ENCODE measurements at places on chromosomes 5 and 9. TPM values are rescaled to one million over a fixed set of nuclear protein-coding genes. Genes with fewer than 3 reads are reported as not detected.

The PCDHGA5 gene
- polyA plus RNA-seq = 1.5 TPM

The UNC13B gene
- polyA plus RNA-seq = 33.1 TPM

The GAPVD1 gene
- 27.6 TPM for polyA plus RNA-seq

The CCNO gene
- not detected for polyA plus RNA-seq

The TMOD1 gene
- polyA plus RNA-seq = 8.9 TPM

- no peaks in the 10 kb centered on the region for H3K4me1 ChIP-seq
- no peak overlapping the region for H3K27ac ChIP-seq
- H3K27me3 ChIP-seq = no peaks in the 10 kb centered on the region
- no peak overlapping the region for H3K4me3 ChIP-seq
- DNase-seq = peak; percentile 45
- peaks cover 20% of the 10 kb centered on the region for H3K36me3 ChIP-seq
These were observed 37.4 kb downstream of the P4HA2 start for GRCh38 chr5:132190161-132190817.

DNA sequence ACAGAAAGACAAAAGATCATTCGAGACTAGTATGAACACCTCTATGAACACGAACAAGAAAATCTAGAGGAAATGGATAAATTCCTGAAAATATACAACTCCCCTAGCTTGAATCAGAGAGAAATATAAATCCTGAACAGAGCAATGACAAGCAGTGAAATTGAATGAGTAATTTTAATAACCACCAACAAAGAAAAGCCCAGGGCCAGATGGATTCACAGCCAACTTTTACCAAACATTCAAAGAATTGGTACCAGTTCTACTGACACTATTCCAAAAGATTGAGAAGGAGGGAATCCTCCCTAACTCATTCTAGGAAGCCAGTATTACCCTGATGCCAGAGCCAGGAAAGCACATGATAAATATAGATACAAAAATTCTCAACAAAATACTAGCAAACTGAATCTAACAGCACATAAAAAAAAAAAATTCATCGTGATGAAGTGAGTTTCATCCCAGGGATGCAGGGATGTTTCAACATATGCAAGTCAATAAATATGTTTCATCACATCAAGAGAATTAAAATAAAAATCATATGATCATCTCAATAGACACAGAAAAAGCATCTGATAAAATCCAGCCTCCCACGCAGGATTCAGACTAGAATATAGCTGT is 25.2 kb upstream of the PTGER4 start:
- H3K4me3 ChIP-seq = no peak overlapping the region
- H3K27ac ChIP-seq = no peak overlapping the region
- no peak for DNase-seq
- H3K4me1 ChIP-seq = no peaks in the 10 kb centered on the region
- H3K36me3 ChIP-seq = no peaks in the 10 kb centered on the region

DNA sequence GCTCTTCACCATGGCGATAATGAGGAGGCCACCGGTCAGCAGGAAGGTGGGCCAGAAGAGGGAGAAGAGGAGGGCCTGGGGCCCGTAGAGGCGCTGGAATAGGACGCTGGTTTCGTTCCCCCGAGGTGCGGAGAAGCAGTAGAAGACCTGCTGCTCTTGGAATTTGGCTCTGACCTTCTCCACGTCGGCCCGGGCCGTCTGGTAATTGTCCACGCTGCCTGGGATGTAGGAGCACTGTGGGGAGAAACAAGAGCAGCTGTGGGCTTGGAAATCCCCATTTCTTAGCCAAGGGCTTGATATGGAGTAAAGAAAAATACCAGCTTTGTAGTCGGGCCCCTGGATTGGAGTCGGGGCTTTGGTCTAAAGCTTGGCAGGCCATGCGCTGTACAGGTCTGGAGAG is 10.4 kb downstream of the KCNMB1 start:
- no peak for DNase-seq
- H3K36me3 ChIP-seq = no peaks in the 10 kb centered on the region

GRCh38 chr5:115542086-115542485 is 2.5 kb downstream of the FEM1C start:
- no peak for DNase-seq
- H3K4me3 ChIP-seq = peak overlapping the region; percentile 89
- peaks cover 8% of the 10 kb centered on the region for H3K4me1 ChIP-seq
- H3K36me3 ChIP-seq = peaks cover 24% of the 10 kb centered on the region

DNA sequence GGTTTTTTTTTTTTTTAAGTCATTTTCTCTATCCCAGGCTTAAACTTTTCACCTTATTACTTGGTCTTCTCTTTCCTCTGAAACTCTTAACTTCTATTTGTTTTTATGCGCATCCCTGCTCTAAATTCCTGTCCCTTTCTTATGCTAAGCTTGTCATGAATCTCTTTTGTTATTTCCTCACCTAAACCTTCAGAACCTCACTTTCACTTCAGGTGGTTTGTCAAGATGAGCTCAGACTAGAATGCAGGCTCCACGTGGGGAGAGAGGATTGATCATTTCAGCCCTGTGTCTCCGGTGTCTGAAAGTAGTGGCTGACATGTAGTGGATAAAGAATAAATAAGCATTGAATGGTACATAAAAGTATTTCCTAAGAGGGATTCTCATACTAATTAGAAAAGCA is 63.6 kb downstream of the ANXA1 start:
- no peak overlapping the region for H3K27ac ChIP-seq
- no peaks in the 10 kb centered on the region for H3K4me1 ChIP-seq
- peaks cover 2% of the 10 kb centered on the region for H3K27me3 ChIP-seq
- H3K36me3 ChIP-seq = no peaks in the 10 kb centered on the region
- DNase-seq = no peak

- no peaks in the 10 kb centered on the region for H3K36me3 ChIP-seq
- no peak overlapping the region for H3K27ac ChIP-seq
- H3K4me1 ChIP-seq = no peaks in the 10 kb centered on the region
- no peak overlapping the region for H3K4me3 ChIP-seq
These were observed 51.2 kb downstream of the SGCD start for GRCh38 chr5:156378159-156378558.

DNA sequence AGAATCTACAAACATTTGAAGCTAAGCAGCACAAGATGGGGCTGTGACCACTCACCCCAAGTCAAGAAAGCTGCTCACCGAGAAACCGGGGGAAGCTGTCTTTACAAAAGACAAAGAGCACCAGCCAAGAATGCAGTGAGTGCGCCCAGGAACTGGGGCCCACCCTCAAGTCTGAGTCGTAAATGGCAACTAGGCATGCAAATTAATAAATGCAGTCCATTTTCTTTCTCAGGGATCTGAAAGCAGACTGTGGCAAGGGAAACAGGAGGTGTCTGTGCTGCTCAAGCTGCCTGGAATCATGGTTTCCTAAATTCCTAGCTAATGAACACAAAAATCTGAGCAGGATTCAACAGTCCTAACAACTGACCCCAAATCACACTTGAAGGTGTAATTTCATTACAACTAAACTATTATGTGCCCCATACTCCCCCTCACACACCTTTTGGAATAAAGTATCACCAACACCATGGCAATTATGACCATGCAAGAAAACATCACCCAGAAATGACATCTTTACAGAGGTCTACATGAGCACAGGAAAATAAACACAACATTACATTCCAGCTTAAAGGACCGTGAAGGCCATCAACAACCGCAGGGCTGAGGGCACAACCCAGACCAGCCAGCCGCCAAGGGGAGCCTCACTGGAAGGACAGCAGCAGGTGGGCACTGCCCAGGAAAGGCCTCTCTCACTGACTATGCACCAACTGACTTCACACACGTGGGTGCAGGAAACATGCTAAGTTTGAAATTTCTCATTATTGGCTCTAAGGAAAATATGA is 17.6 kb downstream of the NSUN2 start:
- no peaks in the 10 kb centered on the region for H3K4me1 ChIP-seq
- peaks cover 79% of the 10 kb centered on the region for H3K36me3 ChIP-seq
- H3K27me3 ChIP-seq = no peaks in the 10 kb centered on the region
- no peak for DNase-seq

- H3K27ac ChIP-seq = no peak overlapping the region
- H3K4me3 ChIP-seq = no peak overlapping the region
- no peak for DNase-seq
- no peaks in the 10 kb centered on the region for H3K4me1 ChIP-seq
These were observed 13.1 kb upstream of the LHFPL2 start for GRCh38 chr5:78661691-78662090.

DNA sequence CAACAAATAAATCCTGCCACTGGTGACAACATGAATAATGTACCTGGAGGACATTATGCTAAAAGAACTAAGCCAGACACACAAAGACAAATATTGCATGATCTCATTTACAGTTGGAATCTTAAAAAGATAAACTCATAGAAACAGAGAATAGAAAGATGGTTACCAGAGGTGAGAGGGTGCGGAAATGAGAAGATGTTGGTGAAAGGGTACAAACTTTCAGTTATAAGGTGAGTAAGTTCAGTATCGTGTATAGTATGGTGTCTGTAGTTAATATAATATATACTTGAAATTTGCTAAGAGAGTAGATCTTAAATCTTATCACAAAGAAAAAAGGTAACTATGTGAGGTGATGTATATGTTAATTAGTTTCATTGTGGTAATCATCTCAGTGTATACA is 63.3 kb downstream of the PRRC1 start:
- no peaks in the 10 kb centered on the region for H3K27me3 ChIP-seq
- H3K4me3 ChIP-seq = no peak overlapping the region
- no peaks in the 10 kb centered on the region for H3K4me1 ChIP-seq
- no peaks in the 10 kb centered on the region for H3K36me3 ChIP-seq
- no peak overlapping the region for H3K27ac ChIP-seq
- DNase-seq = no peak
